ENCODE measurements at places on chromosomes 7 and 10.

DNA sequence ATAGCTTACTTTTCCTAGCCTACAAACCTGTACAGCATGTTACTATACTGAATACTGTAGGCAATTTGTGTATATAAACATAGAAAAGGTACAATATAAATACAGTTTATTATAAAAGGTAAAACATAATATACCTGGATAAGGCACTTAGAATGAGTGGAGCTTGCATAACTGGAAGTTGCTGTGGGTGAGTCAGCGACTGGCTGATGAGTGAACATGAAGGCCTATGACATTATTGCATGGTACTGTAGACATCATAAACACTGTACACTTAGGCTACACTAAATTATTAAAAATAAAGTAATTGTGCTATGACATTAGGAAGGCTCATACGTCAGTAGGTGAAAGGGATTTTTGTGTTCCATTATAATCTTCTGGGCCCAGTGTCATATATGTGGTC is 228.8 kb downstream of the HDAC9 start:
- no peak for DNase-seq

- DNase-seq, result no peak
Observed at GRCh38 chr7:99827040-99827778, 604 bp upstream of the CYP3A43 start.

DNA sequence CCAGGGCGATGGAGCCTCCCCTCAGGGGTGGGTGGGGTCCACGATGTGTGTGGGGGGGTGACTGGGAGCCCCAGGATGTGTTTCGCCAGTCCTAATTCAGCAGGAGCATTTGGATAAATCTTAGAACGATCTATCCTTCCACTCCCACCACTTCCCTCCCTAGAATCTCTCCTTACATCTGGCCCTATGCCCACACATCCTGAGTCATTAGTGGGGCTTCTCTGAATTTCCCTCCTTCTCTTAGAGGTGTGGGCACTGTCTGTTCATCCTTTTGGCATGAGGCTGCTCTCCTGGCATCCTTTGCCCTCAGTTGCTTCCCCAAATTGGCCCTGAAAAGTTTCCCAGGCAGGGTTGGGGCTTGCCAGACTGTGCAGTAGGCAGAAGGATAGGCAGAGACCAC is 1.6 kb downstream of the GHRHR start:
- no peak for DNase-seq

DNA sequence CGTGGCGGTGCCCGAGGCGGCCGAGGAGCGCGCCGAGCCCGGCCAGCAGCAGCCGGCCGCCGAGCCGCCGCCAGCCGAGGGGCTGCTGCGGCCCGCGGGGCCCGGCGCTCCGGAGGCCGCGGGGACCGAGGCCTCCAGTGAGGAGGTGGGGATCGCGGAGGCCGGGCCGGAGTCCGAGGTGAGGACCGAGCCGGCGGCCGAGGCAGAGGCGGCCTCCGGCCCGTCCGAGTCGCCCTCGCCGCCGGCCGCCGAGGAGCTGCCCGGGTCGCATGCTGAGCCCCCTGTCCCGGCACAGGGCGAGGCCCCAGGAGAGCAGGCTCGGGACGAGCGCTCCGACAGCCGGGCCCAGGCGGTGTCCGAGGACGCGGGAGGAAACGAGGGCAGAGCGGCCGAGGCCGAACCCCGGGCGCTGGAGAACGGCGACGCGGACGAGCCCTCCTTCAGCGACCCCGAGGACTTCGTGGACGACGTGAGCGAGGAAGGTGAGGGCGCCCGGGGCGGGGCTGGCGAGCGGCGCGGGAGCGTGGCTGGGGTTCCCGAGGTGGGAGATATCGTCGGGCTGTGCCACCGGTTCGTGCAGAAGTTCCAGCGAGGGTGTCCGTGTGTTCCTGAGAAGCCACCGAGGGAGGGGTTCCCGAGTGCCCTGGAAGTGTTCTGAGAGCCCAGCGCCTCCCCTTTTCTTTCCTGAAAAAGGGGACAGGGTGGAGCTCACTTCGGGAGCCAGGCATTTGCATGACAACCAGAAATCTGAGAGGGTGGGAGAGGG is 495 bp downstream of the EIF3B start:
- no peak for DNase-seq

DNA sequence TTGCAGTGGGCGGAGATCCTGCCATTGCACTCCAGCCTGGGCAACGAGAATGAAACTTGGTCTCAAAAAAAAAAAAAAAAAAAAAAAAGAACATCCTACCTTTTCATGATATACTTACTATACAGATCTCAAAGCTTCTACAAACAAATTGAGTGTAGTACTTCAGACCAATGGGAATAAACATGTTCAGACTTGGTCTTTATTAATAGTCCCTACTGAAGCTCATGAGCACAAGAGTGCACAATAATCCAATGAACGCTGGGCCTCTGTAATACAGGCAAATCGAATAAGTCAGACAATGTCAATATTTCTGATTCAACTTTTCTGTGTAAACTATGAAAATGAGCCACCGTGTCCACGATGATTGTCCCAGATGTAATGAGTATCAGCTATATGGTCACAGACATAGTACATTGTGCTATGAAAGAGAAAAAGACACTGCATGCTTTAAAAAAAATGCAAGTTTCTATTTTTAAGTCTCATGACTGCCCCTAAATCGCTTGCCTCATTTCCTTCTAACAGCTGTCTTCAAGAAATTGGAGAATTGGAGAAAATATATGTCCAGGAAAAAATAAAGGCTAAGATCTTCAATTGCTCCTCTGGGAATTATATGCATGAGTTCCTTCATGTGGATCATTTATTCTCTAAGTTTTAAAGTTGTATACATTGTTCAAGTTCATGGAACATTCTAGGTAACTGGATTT is 64.0 kb upstream of the CTTNBP2 start:
- DNase-seq, result no peak

DNA sequence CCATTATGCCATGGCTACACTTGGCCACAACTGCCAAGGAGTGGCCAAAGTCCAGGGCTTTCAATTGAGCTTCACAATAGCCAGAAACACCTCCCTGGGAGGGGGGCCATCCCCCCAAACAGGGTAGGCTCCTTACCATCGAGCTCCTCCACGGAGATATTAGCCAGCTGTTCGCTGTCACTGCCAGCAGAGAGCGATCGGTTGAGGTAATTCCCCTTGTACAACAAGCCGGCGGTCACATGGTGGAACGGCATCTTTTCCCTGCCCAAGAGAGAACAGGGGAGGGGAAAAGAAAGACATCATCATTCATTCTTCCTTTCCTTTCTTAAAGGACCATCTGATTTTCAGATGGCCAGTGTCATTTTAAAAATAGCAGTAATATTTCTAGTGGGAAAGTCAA is 133.6 kb downstream of the CALN1 start:
- no peak for DNase-seq

GRCh38 chr7:77458786-77459185 is 42.6 kb upstream of the GSAP start:
- DNase-seq, result no peak

DNA sequence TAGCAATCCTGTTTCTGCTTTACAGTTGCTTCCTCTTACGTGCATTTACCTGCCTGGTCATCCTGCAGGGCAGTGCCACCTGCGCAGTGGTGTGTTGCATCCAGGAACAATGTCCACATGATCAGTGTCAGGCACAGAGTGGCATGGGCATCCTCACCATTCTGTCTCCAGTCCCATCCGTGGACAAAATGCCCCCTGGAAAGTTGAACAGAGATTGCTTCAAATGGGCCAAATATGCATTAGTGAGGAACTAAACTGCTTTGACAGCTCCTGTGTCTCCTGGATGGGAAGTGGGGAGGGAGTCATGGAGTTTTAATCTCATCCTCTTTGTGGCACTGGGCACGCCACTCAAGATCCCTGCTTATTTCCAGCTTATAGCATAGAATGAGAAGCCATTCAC is 151.8 kb downstream of the DPP6 start:
- no peak for DNase-seq

DNA sequence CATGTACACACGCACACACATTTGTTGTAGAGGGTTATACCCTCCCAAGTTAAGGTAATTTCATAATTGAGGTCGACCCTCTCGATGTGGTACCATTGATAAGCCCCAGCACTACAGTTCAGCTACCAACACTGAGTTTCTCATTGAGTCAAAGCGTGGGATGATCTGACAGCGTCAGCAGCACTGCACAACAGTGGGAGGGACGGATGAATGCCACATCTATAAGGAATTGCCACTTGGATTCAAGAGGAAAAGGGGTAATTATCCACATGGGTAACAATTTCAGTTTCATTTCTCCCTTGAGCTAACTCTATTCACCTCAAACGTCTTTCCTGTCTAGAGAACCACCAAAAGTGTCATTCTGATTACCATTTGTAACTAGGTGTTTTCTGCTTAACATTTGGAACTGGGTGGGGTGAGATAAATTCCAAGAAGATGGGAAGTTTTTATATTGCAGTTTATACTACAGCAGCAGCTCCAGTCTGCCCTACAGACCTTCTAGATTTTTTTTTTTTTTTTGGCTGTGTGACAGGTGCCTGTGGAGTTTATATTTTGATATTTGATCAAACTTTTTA is 342.9 kb downstream of the AUTS2 start:
- no peak for DNase-seq

DNA sequence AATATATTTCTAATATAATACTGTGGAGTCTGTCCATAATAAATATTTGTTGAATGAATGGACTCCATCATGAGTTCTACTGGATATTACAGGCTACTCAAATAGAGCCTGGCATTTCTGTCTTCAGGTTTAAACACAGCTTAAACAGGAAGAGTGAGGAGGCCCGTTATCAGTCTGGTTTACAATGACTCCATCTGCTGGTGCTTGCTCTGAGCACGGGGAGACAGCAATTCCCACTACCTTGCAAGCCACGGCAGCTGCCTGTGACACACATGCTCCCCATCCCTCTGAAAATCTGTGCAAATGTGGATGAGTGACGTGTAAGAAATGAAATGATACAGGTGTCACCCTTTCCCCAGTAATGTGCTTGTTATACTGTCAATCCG is 293.5 kb upstream of the IMMP2L start:
- DNase-seq, result no peak

DNA sequence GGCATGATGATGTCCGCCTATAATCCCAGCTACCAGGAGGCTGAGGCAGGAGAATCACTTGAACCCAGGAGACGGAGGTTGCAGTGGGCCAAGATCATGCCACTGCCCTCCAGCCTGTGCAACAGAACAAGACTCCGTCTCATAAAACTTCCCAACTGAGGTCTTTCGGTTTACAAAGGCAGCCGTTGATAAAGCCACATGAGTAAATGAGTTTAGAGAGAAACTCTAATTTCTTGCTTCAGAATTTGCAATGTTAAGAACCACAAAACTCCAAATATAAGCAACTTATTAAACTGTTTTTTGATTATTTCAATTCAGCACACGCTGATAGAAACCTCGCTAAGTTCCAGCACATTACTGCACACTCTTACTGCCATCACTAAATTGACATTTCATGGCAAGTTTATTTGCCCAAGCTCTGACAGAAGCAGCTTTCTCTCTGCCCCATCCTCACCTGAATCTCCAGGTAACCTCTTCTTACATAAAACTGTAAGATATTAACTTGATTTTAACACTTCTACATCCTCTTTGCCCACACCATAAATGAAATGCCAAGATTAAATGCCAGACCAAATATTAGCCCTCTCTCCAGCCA is 67.7 kb downstream of the FGFR2 start:
- DNase-seq, result no peak
